ENCODE measurements at places on chromosomes 2 and 18.
A peak's percentile ranks its signal among the peaks of the same experiment; 100 is the strongest.

DNA sequence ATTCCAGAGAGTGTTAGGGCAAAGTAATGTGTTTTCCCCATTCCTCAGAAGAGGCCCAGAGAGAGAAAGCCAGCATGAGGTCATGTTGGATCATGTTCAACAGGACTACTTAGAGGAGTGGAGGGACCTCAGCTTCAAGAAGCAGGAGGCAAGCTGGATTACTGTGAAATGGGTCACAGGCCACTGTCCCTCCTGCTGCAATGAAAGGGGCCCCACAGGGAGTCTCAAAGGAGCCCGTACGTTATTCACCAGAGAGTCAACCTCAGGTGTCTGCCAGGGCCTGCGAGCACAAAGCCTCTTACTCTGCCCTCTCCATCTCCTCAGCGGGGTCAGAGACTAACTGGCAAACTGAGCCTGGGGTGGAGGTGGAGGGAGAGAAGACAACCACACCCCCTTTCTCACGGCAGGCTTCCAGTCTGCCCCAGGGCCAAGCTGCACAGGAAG is 27.2 kb upstream of the ACYP2 start:
- DNase-seq: no peak

GRCh38 chr2:88199912-88200682 is 30.0 kb downstream of the THNSL2 start:
- peak; percentile 48 for DNase-seq

GRCh38 chr2:61177727-61178549 is 15.9 kb downstream of the C2orf74 start:
- DNase-seq: peak; percentile 17

DNA sequence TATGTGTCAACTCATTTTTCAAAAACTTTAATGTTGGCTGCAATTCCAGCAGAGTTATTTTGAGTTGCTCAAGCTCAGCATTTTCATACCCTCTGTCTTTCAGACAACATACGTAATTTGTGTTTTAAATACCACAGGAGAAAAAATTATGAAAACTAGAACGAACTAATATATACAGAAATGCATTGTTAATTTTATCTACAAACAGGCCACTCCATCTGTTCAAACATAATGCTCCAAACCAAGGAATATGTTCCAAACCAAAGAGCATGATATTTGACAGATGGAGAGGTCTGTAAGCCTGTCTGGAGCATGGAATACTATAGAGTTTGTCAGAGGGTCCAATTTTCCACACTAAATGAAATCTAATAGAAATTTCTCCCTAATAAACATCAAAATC is 536.2 kb upstream of the FSIP2 start:
- DNase-seq: no peak

- no peak for DNase-seq
Measured at GRCh38 chr2:3101016-3101942, 276.3 kb downstream of the EIPR1 start.

Data from CD4-positive, alpha-beta T cell (primary cell).